ENCODE measurements at places on chromosomes 7 and 10.
A peak's percentile ranks its signal among the peaks of the same experiment; 100 is the strongest.

DNA sequence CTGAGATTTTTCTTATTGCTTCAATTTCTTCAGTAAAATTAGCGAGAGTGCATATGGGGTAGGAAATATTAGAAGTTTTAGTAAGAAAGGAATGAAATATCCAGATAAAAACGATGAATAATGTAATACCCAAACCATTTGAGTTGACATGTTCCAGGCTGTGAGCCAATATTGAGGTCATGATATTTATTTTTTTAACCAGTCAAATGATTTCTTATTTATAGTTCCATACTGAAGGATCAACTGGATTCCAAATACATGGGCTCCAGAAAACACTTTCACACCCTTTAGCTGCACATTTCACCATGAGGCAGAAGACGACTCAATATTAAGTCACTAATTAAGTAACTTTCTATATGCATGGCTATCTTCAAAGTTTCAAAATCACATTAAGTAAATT is 312.5 kb downstream of the PPP1R3A start:
- no peak for DNase-seq

- DNase-seq: peak; percentile 11
These were observed 982 bp downstream of the PGAM1 start for GRCh38 chr10:97426776-97427570.

- DNase-seq: peak; percentile 44
These were observed 8.3 kb downstream of the ADD3 start for GRCh38 chr10:110016039-110016438.

GRCh38 chr10:96918214-96919002 is 86.3 kb downstream of the LCOR start:
- no peak for DNase-seq

- DNase-seq: no peak
These were observed 62.7 kb downstream of the LRRC4 start for GRCh38 chr7:127968547-127968946.

DNA sequence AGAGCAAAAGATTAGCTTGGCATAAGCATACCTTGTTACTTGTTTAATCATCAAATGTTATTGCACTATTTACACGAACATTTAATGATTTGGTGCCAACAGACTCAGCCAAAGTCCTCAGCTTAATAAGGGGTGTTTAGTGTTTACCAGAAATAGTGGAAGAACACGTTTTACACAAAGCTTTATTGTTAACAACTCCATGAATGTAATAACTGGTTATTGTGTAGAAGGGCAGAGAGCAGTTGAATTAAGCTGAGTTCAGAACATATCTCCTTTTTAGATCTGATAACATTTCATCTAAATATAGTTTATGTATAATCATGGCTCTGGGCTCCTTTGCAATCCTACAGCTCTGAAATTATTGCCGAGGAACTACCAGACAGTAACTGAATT is 99.1 kb downstream of the CABCOCO1 start:
- no peak for DNase-seq

DNA sequence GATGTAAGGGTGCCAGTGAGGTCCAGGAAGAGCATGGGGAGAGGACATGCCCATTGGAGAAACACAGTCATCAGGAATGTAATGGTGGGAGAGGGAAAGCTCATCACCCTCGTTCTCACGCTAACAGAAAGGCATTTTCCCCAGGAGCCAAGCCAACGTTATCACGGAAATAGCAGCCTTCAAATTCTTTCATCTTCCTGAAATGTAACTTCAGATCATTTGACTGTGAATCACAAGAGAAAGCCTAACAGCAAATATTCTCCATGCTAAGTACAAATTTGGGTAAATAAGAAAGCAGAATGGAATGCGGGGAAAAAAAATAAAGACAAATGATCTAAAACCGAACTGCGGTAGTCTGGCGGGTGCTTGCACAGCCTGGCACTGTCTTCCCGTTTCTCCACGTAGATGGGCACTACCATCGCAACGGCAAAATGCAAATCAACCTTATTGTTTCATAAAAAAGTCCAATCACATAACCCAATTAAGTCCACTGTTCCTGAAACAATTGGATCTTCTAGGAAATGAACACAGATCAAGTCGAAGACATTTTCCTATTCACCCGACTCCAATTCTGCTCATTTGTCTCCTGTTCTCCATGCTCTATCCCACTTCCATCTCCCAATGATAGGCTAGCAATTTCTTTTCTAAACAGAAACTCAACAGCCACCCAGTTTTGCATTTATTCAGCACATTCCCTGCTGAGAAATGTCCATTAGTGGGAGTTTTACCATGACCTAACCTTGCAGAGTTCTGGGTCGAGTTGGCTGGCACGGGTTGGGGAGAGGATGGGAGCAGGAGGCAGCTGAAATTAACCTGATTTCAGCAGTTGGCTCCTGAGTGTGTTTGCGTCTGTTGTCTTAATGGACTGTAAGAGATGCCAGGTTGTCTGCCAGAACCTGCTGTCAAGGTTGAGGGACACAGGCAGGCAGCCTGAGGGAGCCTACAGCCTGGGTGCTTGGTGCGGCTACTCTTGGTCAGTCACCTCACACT is 74.6 kb upstream of the FRMD4A start:
- peak; percentile 96 for DNase-seq

DNA sequence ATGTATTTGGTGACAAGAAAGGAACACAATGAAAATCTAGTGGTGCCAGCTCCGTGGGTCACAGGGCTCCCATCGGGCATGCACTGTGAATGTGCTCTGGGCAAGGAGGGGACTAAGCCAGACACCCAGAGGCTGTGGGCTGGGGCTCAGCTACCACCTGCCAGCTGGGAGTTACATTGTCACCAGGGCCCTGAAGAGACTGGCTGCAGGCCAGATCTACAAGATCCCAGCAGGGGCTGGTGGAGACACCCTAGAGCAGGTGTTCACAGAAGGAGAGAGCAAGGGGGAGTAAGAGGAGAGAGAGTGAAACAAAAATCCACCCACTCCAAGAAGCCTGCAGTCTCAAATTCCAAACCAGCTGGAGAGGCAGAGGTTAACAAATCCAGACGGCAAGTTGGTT is 116.6 kb upstream of the ADCY1 start:
- DNase-seq: no peak

DNA sequence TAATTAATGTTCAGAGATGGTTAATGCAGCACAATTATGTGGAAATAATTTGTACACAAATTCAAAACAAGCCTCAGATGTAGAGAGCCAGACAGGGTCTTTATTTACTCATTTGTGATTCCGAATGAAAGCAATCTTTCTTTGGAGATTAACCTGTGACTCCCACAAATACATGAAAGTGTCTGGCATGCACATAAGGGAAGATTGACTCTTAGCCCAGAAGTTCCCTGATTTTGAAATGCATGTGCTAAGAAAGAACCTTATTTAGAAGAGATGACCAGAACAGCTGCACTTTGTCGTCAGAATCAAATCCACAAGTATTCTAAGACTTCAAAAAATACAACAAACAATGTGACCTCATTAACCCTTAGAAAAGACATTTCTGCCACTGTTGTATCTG is 45.1 kb downstream of the RNLS start:
- DNase-seq: peak; percentile 80

DNA sequence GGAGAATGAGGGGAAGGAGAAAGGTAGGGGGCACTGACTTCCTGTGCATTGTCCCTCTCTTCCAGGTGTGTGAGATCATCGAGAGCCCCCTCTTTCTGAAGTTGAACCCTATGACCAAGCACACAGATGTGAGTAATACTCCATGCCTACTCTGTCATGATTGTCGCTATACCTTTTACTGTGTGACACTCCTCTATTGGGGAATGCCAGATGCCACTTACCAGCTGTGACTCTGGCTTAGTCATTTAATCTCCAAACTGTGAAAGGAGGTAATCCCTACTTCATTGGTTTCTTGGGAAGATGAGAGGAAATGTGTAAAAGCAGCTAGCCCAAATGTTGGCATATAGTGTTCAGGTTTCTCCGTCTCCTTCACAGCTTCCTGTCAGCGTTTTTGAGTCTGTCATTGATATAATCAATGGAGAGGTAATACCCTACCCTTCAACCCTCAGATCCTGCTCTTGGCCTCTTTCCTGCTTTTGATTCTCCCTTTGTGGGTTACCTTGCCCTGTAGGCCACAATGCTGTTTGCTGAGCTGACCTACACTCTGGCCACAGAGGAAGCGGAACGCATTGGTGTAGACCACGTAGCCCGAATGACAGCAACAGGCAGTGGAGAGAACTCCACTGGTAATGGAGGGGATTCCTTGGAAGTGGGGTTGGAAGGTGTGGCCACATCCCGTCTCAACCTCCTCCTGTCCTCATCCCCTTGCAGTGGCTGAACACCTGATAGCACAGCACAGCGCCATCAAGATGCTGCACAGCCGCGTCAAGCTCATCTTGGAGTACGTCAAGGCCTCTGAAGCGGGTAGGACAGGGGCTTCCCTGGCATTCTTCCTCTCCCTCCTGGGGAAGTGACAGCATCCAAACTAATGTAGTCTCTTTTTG is 2.0 kb downstream of the COPS6 start:
- no peak for DNase-seq

GRCh38 chr10:98238391-98238790 is 29.6 kb downstream of the LOXL4 start:
- DNase-seq: no peak

GRCh38 chr10:28971764-28972163 is 294.4 kb downstream of the BAMBI start:
- DNase-seq: no peak

DNA sequence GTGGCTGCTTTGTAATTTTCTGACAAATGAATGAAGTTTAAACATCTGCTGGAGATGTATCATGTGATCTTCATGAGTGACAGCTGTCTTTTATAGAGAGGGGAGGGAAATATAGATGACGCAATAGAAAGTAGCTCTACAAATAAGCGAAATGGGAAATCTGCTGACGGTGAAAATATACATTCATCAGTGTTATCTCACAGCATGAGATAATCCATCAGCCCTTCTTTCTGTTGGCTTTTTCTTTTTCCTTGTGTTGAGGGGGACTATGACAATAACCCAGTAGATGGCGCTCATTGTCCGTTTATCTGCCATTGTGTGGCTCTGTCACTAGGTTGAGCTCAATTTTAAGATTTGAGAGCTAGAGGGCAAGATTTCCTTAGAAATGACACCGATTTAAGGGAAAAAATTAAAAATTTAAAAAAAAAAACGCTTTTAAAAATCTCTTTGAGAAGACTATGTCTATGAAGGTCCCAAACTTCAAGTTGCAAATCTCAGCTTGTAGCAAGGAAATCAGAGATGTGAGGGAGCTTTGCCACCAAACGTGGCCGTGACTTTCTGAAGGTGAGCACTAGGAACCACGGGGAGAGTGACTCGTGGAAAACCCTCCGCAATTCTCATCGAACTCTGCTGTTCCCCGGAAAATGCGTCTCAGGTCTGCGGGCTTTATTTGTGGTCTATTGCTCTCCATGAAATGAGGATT is 114.6 kb upstream of the SFMBT2 start:
- peak; percentile 75 for DNase-seq

DNA sequence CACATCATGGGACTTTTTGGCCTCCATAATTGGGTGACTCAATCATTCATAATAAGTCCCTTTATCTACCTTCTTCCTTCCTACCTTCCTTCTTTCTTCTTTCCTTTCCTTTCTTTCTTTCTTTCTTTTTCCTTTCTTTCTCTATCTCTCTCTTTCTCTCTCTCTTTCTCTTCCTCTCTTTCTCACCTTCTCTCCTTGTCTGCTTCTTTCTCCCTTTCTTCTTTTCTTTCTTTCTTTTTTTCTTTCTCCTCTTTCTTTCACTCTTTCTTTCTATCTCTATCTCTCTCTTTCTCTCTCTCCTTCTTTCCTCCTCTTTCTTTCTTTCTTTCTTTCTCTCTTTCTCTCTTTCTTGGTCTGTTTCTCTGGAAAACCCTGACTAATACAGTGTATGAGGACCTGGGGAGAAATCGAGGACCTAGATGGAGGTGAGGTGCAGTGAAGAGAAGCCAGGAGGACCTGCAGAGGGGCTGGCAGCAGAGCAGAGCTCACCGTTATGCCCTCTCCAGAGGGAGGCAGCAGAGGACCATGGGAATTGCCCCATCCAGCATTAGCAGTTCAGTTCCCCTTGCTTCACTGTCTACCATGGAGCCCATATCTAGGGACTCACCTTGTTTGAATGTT is 52.7 kb upstream of the BTRC start:
- DNase-seq: peak; percentile 16

DNA sequence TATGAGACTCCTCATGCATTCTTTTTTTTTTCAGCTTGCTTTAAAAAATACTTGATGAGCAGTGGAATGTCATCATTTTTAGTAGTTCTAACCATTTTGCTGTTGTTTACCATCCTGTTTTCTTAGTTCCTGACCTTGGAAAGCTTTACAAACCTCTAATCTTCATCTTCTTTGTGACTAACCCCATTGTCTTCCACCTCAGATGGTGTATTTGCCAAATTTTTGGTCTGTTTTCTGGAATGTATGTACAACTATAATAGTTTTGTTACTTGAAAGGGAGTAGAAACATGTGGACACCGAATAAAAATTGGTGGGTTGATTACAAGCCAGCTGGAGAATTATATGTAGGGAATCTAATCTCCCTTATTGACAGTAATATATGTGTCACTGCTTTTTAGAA is 172.7 kb downstream of the SND1 start:
- no peak for DNase-seq

DNA sequence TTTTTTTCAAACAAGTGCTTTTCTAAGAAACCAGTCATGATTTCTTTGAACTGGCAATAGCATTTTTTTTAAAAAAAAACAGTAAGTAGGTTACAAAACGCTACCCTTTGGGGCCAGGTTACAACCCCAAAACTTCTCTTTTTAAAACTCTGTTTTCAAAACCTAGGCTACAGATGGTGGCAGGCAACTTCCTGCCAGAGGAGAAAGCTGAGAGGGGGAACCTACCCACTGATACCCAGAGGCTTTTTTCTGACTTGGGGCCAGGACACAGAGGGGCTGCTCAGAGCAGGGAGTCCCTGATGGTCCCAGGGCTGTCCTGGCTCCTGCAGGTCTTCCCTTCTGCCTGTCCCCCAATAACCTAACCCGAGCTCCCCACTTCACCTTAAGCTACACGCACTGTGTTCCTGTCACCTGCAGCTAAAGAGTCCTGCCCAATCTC is 6.9 kb downstream of the STN1 start:
- no peak for DNase-seq

DNA sequence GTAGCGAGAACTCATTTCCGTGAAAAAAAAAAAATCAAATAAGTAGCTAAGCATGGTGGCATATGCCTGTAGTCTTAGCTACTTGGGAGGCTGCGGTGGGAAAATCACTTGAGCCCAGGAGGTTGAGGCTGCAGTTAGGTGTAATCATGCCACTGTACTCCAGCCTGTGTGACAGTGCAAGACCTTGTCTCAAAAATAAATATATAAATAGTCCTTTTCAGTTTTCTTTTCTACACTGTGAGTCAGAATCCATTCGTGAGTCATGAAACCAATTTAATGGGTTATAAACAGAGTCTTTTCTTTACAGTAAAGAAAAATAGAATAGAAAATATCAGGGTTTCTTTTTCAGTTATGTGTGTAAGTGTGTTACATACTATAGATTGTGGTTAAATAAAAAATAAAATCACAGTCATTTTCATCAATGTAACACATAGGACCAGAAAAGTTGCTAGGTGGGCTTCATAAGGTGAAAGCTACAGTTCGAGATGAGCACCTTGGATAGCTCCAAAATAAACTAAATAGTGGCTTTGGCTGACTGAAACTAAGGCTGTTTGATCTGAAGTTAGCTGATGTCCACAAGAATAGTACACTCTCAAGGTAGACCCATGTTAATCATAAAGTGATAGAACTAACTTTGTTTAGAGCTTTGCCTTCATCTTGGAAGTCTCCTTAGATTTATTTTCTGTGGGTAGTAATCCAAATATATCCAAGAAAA is 781.1 kb downstream of the GATA3 start:
- DNase-seq: no peak
